ENCODE measurements at places on chromosomes 1 and 21.
A peak's percentile ranks its signal among the peaks of the same experiment; 100 is the strongest.

DNA sequence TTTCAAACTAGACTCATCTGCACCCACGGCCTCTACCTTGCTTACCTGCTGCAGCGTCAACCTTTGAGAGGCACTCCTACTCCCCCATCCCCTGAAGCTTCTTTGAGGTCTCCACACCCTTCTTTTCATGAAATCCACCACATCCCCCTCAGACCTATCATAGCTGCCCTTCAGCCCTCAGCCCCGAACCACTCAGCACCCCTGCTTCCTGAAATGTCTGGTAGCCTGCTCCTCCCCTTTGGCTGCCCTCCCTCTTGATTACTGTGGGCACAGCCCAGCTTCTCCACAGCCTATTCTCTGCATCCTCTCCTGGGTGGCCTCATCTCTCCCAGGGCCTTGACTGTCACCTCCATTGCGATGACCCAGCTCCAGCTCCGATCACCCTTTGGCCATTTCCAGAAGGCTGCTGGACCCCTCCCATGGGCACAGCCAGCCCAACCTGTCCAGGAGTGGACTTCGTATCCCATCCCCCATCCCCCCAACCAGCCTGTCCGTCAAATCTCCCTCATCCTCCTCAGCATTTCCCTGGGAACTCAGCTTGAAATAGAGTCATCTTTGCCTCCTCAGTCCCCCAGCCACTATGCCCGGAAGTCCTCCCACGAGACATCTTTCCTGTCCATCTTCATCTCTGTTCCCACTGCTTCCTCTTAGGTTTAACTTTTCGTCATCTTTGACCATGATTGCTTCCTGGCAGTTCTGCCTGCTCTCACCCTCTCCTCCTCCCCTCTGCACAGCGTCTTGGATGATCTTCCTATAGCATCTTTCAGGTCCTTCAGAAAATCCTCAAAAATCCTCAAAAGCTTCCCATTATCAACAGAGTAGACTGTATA, 6.1 kb upstream of the ADORA1 start:
- no peak for DNase-seq

GRCh38 chr1:161987872-161988271, 35.8 kb downstream of the OLFML2B start:
- no peak for DNase-seq

- DNase-seq: no peak
Measured at GRCh38 chr1:98367426-98367825, 294.1 kb upstream of the SNX7 start.

DNA sequence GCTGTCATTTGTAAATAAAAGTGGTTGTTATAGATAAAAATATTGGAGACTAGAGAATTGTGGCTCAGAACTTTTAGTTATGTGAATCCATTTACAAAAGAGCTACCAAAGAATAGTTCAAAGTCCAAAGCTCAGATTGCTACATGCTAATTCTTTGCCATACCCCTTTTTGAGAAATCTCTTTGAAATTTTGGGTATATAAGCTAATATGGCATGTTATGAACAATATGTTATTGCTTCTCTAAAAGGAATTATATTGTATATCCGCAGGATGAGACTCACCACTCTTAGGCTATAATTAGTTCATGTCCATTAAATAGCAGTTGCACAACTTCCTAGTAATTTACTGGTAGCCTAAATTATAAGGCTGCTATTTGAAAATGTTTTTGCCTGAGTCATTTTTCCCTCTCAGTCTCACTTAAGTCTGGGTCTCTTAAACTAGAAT, 178.0 kb downstream of the ZNF281 start:
- no peak for DNase-seq

DNA sequence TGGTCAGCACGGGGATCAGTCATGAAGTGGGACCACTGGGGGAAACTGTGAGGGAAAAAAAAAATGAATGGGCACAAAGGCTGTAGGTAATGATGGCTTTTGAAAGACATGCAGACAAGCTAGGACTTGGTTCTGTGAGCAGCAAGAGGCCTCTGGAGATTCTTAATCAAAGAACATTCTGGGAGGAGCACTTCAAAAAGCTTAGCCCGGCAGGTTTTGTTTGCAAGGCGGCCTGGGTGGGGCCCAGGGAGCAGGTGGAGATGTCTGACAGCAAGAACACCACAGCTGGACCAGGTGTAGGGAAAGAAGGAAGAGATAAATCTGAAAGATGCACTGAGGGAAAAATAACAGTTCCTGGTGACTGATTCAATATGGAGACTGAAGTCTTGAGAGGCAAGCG, 6.0 kb downstream of the TEX35 start:
- DNase-seq: no peak

GRCh38 chr1:101181930-101182329, 54.9 kb upstream of the S1PR1 start:
- no peak for DNase-seq

- DNase-seq: peak; percentile 11
Measured at GRCh38 chr21:44521928-44522752, 17.9 kb downstream of the KRTAP10-1 start.

GRCh38 chr1:220776720-220777326, 9.9 kb upstream of the MTARC1 start:
- peak; percentile 52 for DNase-seq

DNA sequence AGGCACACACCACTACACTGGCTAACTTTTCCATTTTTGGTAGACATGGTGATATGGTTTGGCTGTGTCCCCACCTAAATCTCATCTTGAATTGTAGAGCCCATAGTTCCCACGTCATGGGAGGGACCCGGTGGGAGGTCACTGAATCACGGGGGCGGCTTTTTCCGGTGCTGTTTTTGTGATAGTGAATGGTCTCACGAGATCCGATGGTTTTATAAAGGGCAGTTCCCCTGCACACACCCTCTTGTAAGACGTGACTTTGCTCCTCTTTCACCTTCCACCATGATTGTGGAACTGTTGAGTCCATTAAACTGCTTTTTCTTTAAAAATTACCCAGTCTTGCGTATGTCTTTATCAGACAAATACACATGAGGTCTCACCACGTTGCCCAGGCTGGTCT, 1.3 kb upstream of the FTCD start:
- no peak for DNase-seq

DNA sequence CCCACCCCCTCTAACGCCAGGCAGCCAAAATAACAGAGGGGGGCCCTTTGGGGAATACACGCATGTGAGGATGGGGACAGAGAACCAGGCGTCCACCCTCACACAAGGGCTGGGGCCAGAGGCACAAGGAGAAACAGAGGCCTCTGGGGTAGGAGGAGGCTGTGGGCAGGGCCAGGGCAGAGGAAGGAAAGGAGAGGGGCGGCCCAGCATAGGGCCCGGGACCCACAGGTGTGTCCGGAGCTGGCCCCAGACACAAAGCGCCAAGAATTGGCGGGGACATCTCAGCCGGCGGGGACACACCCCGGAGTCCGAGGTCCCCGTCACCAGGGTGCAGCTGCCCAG, 6.7 kb downstream of the PLEKHG5 start:
- no peak for DNase-seq

DNA sequence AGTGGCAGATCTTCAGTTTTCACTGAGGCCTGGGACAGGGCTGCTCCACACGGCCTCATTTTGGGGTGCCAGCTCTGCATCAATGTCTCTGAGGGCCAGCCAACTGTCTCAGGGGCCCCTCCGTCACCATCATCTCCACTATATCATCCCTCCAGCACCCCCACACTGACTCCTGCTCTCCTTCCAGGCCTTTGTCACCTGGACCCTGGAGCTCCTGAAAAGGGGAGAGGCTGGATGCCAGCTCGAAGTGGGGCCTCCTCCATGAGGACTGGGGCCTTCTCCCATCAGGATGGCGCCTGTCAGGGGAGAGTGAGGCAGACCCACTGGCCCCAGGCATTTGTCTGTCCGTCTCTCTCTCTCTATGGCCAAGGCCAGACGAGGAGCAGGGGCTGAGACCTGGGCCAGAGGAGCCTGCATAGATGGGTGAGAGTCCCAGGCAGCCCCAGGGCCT, 44.7 kb upstream of the LRP8 start:
- peak; percentile 2 for DNase-seq

DNA sequence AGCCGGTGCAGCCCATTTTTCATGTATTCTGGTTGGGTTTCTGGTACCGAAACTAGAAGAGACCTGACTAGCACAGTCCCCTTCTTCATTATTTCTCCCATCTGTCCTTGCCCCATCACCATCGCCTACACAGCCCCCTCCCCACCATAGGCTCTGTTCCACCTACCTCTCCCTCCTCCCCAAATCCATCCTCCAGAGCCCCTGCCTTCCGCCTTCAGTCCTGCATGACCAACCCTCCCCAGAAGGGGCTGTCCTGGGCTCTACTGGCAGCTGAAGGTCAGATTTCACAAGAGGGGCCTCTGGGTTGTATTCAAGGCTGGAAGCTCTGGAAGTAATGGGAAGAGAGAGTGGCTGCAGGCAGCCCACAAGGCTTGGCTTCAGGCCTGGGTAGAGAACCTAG, 55.2 kb downstream of the SDC3 start:
- no peak for DNase-seq

Measured in activated CD8-positive, alpha-beta memory T cell treated with anti-CD3 and anti-CD28 coated beads, Interleukin-2, amount 50 U/mL, for 4 hours (primary cell).